ENCODE measurements at places on chromosomes 12 and 14. TPM values are rescaled to one million over a fixed set of nuclear protein-coding genes. Genes with fewer than 3 reads are reported as not detected.
A peak's percentile ranks its signal among the peaks of the same experiment; 100 is the strongest.

Gene NGB
- total RNA-seq = not detected

DNA sequence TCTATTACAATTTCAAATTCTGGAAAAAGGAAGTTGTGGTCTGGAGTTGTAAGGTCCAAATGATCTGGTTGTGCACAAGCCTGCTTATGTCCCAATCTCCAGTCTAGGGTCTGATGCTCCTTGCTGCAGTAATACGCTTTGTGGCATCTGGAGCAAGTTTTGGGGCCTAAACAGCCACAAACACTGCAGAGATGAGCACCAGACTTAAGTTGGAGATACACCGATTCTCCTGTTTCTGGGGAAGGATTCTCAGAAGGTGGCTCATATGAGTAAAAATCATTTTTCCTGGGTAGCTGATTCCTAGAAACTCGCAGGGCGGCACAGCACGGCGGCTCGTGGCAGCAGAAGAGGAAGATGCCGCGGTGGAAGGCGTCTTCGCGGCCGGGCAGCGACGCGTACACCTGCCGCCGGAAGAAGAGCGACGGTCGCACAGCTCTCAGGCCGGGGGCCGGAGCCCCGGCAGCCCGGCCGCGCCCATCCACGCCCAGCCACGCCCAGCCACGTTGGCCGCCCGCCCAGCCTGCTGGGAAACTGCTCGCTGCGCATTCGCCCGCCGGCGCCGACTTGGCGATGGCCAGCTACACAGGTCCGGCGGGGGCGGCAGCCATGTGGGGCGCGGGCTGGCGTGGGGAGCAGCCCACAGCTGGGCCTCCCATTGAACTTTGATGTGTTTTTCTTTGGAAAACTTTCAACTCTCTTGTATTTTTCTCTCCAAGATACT lies 129.0 kb downstream of the ASCL4 start:
- no peak for DNase-seq
- H3K27me3 ChIP-seq = no peaks in the 10 kb centered on the region
- no peak overlapping the region for H3K27ac ChIP-seq
- H3K4me3 ChIP-seq = no peak overlapping the region
- H3K36me3 ChIP-seq = no peaks in the 10 kb centered on the region

DNA sequence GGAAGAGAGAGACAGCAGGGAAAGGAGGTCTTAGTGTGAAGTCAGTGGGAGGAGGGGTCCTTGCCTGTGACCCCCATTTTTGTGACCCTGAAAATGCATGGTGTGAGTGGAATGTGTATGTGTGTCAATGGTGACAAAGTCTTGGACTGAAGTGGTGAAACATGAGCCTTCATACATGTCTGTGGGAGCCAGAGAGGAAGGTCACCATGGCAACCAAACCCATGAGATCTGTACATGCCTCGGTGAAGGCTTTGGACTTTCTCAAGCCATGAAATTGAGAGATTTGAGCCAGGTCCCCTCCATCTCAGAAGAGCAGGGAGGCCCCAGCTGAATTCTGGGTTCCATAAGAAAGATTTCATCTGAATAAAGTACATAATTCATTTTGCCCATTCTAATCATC lies 108.7 kb downstream of the TTC8 start:
- no peak overlapping the region for H3K4me3 ChIP-seq
- H3K27me3 ChIP-seq = no peaks in the 10 kb centered on the region
- DNase-seq = no peak
- no peaks in the 10 kb centered on the region for H3K36me3 ChIP-seq

DNA sequence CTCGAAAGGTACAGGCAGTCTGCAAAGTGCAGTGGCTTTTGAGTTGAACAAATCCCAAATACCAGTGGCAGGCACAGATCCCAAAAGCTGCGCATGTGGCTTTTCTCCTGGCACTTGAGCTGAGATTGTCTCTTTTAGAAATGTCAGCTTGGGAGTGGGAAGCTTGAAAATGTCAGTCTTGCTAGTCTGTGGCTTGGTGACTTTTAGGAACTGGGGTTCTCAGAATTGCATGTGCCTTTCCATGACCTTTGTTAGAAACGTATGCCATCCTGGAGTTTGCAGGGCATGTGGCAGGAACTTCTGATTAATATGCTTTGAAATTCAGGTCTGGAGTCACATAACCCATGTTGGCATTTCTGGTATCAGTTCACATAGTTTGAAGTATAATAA lies 182.1 kb downstream of the CHST11 start:
- H3K4me1 ChIP-seq = peaks cover 23% of the 10 kb centered on the region
- no peak overlapping the region for H3K4me3 ChIP-seq
- peak overlapping the region; percentile 35 for H3K27ac ChIP-seq

GRCh38 chr12:66775871-66776270 lies 97.0 kb upstream of the GRIP1 start:
- H3K27me3 ChIP-seq = no peaks in the 10 kb centered on the region
- no peaks in the 10 kb centered on the region for H3K36me3 ChIP-seq
- DNase-seq = no peak
- H3K4me1 ChIP-seq = no peaks in the 10 kb centered on the region
- no peak overlapping the region for H3K27ac ChIP-seq

DNA sequence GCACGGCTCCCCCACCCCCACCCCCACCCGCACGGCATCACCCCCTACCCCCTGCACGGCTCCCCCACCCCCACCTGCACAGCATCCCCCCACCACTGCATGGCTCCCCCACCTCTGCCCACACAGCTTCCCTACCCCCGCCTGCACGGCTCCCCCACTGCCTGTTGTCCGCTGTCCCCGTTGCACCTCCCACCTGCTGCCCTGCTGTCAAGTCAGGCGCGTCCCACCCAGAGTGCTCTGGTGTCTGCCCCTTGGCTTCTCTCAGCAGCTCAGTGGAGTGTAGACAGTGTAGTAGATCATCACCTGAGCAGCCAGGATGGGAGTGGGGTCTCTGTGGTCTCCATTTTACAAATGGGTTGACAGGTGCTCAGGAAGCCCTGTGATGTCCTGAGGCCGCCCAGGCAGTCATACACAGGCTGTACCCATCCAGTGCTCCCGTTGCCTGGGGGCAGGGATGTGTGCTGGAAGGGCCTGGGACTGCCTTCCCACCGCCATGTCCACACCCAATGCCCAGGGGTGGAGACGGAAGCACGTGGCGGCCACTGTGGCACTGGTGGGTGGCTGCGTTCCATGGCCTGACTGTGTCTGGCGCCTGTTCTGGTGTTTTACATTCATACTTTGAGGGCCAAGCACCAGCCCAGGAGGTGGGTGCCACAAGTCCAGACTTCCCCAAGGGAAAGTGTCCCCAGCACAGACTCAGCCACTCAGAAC lies 32.5 kb downstream of the PACS2 start:
- no peak overlapping the region for H3K4me3 ChIP-seq
- no peak for DNase-seq
- no peaks in the 10 kb centered on the region for H3K27me3 ChIP-seq
- peaks cover 24% of the 10 kb centered on the region for H3K4me1 ChIP-seq

All from right atrium auricular region (tissue), 2 donors.